Activated naive CD4-positive, alpha-beta T cell treated with anti-CD3 and anti-CD28 coated beads, Interleukin-2, amount 50 U/mL, for 72 hours (primary cell): ENCODE measurements at places on chromosomes 2 and 18. TPM values are rescaled to one million over a fixed set of nuclear protein-coding genes. Genes with fewer than 3 reads are reported as not detected.

GRCh38 chr2:240917009-240917683 is 11.0 kb downstream of the CROCC2 start:
- DNase-seq = no peak

DNA sequence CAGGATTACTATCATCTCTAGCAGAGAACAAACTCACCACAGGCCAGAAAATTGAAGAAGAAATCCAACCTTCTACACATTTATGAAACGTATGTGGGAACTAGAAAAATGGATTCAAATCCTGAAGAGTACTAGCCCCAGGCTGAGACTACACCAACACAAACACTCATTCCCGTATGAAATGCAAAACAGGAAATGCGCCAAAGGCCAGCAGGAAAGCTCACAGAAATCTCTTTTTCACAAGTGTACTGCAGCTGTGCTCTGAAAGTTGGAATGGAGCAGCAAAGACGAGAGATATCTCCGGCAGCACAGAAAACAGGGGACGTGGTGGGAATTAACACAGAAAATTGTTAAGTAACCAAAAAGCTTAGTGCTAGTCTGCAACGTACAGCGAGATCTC is 913.5 kb downstream of the TDRD15 start:
- no peak for DNase-seq

GRB14 gene
- not detected for total RNA-seq

- DNase-seq = no peak
Observed at GRCh38 chr2:176599796-176600485, 330.7 kb downstream of the MTX2 start.

- no peak for DNase-seq
Observed at GRCh38 chr2:121360566-121361300, 75.7 kb upstream of the TFCP2L1 start.

- no peak for DNase-seq
Observed at GRCh38 chr2:85668009-85668856, at the start of gene SFTPB. Gene SFTPB (minus strand): TSS chr2:85668199. CDS start chr2:85668183, 16 bp downstream.

GRCh38 chr2:66651295-66651694 is 216.4 kb downstream of the MEIS1 start:
- DNase-seq = no peak

DNA sequence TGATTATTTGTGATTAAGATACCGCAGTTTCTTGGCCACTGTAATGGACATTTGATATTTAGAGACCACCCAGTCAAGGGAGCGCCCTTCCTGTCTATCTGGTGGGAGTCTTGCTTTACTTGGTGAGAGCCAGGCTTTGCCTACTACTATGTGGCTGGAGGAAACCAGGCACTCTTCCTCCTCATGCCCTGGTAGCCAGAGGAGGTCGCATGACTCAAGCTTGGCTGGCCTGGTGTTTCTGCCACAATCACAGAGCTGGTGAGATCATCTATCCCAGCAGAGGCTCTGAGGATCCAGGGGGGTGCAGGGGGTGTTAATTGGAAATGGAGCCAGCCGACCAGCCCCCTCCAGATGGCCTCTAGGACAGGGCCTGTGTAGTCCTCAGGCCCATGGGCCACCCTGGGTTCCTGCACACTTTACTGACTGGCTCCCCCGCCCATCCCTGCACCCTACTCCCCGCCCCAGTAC is 46.8 kb upstream of the BIN1 start:
- DNase-seq = no peak

GRCh38 chr2:233419602-233420391 is 65.5 kb downstream of the DGKD start:
- DNase-seq = peak; percentile 80

GRCh38 chr2:209351636-209352035 is 72.2 kb upstream of the MAP2 start:
- DNase-seq = no peak

- DNase-seq = no peak
Observed at GRCh38 chr18:75128051-75128605, 80.8 kb downstream of the PTGR3 start.

SLC9A4 gene
- total RNA-seq = 0.07 TPM

DNA sequence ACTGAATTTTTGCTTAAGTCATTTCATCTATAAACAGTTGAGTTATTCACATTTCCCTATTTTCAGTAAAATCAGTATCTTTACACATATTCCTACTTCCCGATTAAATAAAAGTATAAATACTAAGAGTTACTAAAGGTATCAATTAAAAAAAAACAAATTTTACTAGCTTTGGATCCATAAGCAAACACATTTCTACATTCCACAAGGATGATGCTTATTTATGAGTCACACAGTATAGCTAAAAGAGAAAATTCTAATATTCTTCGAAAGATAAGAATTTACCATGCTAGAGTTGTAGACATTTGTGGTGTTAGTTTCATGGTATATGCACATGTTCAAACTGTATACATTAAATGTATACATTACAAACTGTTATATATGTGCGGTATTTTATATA is 23.7 kb downstream of the PGAP1 start:
- no peak for DNase-seq

DNA sequence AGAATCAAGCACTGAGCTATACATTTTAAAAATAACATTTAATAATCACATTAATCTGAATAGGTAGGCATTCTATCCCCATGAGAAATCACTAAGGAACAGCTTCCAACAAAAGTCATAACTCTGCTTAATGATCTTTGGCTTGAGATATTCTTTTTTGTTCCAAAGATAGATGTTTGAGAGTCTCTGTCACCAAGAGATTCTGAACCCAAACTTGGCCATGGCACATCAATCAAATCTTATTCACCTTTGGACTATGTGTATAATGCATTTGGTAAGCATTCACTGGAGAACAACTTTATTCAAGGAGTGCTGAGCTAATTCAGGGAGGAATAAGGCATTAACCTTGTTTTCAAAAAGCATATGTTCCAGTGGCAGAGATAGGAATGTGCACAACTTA is 743.3 kb downstream of the SLC4A3 start:
- no peak for DNase-seq

GRCh38 chr2:224723586-224724217 is 7.5 kb upstream of the CCDC195 start:
- no peak for DNase-seq

PTPN18 gene
- total RNA-seq = 28.3 TPM

HOXD8 gene
- total RNA-seq = not detected

KYNU gene
- not detected for total RNA-seq

SPHKAP gene
- not detected for total RNA-seq

SIX3 gene
- not detected for total RNA-seq

- DNase-seq = no peak
Observed at GRCh38 chr2:207066791-207067460, 98.8 kb downstream of the KLF7 start.

LINC00305 gene
- total RNA-seq = not detected

FTCDNL1 gene
- 3.9 TPM for total RNA-seq

DNA sequence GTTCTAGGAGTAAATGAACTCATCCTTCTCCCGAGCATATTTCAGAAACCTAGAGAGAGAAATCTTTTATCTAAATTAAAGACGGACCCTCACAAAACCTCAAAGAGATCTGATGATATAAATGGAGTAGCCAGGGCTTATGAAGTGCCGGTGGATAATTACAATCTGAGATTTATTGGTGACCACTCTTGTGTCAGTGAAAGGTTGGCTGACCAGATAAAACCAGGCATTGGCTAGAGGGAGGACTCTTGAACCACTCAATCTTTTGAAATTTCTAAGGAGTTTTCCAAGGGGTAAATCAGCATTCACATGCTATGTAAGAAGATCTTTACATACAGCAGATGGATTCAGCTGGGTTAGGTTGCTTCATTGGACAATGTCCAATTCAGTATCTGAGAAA is 227.3 kb upstream of the MMADHC start:
- no peak for DNase-seq

- no peak for DNase-seq
Observed at GRCh38 chr2:29082804-29083495, 8.6 kb upstream of the PCARE start.

PTMA gene
- 2,175 TPM for total RNA-seq

GRCh38 chr2:99489063-99489760 is 605 bp downstream of the REV1 start:
- peak; percentile 67 for DNase-seq

FAM161A gene
- total RNA-seq = 10.3 TPM

ASAP2 gene
- total RNA-seq = 0.09 TPM

IL36A gene
- total RNA-seq = not detected

MATN3 gene
- total RNA-seq = not detected

CXCR4 gene
- 104 TPM for total RNA-seq

ZNF385B gene
- total RNA-seq = not detected
